Right renal cortex interstitium (tissue), 3 donors: ENCODE measurements at places on chromosomes 7 and 10.

GRCh38 chr10:119441921-119442757, 100.4 kb downstream of the RGS10 start:
- DNase-seq = no peak

DNA sequence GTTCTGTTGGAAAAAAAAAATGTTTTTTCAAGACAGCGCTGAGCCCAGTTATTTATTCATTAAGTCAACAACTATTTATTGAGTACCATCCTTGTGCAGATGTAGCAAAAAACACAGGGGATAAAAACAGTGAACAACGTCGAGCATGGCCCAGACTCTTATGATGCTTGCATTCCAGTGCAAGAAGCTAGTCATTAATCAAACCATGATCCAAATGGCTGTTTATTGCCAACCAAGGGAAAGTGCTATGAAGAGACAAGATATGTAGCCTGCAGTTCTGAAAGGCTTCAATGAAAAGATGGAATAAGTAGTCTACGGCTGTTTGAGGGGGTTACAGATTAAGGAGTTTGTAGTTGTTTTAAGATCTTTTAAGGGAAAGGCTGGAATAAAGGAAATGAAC, 262.3 kb downstream of the NEBL start:
- no peak for DNase-seq

DNA sequence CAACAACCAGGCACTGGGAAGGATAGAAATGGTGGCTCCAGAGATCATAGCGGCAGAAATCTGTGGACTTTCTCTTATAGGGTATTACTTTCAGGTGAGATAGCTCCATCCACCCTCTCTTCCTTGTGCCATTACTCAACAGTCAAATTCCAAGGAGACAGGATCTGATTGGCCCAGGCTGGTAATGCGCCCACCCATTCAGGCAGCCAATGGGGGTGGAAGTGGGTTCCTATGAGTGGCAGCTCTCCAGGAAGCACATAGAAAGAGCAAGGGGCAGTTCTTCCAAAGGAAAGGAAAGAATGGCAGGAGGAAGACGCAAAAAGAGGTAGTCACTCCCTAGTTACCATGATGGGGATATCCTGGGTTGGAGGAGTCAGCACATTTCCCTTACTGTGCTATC, 94.4 kb downstream of the STRA8 start:
- DNase-seq = no peak

DNA sequence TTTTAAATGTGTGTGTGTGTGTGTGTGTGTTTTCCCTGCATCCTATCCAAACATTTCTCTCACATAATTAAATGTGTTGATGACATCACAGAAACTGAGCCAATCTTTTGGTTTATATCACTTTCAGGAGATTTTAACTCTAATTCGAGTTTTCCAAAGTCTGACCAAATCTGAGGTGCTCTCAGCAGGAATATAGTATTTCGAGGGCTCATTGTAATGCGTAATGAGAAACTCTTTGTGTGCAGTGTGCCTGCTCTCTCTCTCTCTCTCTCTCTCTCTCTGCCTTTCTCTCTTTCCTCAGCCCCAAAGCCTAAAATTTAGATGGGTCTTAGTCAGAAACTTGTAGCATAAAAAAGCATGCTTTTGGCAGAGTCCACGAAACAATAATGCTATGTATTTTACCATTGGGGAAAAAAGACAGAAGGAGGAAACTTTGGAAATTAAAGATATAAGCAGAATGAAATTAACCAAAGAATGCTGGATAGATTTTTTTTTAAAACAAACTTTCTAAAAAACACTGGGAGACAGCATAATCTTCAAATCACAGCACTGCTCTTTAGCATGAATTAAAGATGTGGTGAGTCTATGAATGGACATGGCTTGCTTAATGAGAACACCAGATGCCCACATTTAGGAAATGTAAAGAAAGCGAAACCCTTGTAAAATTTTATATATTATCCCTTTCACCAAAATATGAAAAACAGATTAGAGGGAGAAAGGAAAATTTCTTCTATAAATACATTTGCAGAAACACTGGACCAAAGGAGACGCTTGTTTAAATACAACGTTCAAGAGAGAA, 206.8 kb upstream of the HABP2 start:
- DNase-seq = no peak
